ENCODE measurements at places on chromosomes 1 and 21.

GRCh38 chr1:161770250-161770649 is 4.1 kb downstream of the ATF6 start:
- no peak for DNase-seq

DNA sequence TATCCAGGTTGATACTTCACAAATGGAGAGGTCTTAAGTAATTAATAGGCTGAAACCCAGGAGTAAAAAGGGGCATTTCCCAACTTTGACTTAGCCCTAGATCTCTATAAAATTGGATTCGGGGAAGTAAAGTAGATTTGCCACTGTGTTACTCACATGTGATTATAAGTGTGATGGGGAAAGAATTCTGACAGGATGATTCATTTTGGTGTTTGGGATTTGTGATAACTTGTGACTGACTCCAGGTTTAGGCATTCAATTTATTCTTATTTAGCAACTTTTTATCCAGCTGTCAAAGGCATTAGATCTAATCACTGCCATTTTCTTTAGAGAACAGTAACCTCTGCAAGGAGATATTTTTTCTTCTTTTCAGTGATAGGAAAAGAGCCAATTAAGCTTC is 175.5 kb downstream of the ASTN1 start:
- no peak for DNase-seq

GRCh38 chr1:178724728-178725465 is at the start of gene RALGPS2:
TSS of gene RALGPS2 (plus strand) at chr1:178725244. CDS start at chr1:178776765, 51,521 bp downstream.
- peak; percentile 11 for DNase-seq

- peak; percentile 60 for DNase-seq
Measured at GRCh38 chr1:240190881-240191401, 99.3 kb downstream of the FMN2 start.

GRCh38 chr1:169106921-169107602 is 572 bp downstream of the ATP1B1 start:
- DNase-seq, result no peak

GRCh38 chr1:207565546-207566468 is 69.8 kb downstream of the CR1 start:
- no peak for DNase-seq

GRCh38 chr21:34907461-34908418 is 141.4 kb downstream of the RUNX1 start:
- DNase-seq, result no peak

- DNase-seq, result no peak
Measured at GRCh38 chr1:211182746-211183145, 48.8 kb upstream of the KCNH1 start.

- no peak for DNase-seq
Measured at GRCh38 chr1:72516826-72517225, 234.5 kb upstream of the NEGR1 start.

- no peak for DNase-seq
Measured at GRCh38 chr1:78475888-78476610, 14.7 kb upstream of the PTGFR start.

- DNase-seq, result no peak
Measured at GRCh38 chr1:8831340-8831739, 13.9 kb upstream of the RERE start.

DNA sequence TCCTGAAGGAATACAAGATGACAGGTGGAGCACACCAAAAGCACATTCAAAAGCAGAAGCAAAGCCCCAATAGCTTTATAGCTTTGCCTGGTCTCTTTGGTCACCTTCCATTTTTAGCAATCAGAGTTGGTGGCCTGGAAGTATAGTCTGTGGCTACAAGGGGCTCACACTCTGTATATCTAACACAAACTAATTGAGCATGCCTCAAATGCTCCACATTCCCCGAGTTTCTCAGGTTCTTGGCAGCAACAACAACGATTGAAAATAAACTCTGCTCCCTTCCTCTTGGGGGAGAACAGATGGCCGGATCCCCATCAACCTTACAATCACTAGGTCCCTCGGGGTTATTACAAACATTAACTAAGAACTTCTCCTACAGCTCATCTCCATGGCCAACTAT is 24.9 kb upstream of the TADA1 start:
- DNase-seq, result no peak

DNA sequence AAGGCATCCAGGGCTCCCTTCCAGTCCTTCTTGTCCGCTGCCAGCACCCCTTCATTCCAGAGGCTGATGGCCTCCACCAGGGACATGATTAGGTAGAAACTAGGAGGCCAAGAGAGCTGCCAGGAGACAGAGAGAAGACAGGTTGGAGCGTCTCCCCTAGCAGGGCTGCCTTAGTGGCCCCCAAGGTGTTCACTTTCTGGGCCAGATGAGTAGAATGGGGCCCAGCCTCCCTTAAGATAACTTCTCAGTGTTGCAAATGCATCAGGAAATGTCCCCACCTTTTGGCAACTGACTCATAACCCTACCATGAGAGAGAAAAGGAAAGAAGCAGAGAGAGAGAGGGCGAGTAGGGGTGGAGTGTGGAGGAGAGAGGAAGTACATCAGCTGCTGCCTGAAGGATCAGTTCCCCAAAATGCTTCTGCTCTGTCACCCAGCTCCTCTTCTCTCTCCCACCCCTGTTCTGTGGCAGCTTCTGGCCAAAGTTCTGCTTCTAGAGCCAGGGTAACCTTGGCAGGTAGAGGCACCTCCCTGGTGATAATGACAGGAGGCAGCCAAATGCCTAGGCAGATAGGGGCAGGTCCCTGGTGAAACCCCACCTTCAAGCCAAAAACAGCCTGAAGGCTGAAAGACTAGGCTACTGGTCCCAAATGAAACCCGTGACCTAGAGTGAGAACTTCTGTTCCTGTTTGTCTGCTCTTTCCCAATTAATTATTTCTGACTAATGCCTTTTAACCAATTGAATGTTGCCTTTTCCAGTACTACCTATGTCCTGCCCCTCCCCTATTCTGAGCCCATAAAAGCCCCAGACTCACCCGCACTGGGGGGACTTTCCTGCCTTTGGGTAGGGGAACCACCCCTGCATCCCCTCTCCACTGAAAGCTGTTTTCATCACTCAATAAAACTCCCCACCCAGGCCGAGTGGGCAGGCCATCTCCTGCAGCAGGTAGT is at the start of gene NCF2:
NCF2 (minus strand) TSS at position 216 of the 948 bp plus-strand sequence; CDS start at position 86, 130 bp downstream.
- no peak for DNase-seq

DNA sequence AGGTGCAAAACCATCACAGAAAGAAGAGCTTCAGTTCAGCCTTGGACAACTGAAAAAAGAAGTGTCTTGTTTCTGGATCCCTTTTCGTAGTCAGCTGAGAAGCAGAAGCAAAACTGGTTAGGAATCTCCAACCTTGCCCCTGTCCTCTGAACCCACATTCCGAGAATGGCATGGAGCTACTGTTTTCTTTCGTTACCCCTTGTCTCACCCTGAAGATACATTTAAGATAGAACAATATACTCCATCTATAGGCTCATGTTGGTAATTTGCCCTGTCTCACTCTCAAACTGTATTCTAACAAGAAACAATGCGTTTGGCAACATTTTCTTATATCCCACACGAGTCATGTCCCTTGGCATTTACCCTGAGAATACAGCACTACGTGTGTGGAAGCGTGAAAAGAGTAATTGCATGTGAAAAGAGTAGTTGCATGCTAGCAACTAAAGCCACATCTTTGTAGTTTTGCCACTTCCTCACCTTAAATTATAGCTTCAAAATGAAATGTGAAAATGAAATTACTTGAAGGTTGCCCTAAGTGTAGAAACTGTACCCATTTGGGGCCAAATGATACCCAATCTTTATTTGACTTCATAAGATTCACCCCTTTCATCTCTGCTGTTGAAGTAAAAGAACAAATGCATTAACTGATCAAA is 5.3 kb downstream of the SLAMF7 start:
- no peak for DNase-seq

- no peak for DNase-seq
Measured at GRCh38 chr1:151047591-151047924, at the start of gene C1orf56. TSS of gene C1orf56 (plus strand) at chr1:151047751. CDS start at chr1:151047848, 97 bp downstream.

DNA sequence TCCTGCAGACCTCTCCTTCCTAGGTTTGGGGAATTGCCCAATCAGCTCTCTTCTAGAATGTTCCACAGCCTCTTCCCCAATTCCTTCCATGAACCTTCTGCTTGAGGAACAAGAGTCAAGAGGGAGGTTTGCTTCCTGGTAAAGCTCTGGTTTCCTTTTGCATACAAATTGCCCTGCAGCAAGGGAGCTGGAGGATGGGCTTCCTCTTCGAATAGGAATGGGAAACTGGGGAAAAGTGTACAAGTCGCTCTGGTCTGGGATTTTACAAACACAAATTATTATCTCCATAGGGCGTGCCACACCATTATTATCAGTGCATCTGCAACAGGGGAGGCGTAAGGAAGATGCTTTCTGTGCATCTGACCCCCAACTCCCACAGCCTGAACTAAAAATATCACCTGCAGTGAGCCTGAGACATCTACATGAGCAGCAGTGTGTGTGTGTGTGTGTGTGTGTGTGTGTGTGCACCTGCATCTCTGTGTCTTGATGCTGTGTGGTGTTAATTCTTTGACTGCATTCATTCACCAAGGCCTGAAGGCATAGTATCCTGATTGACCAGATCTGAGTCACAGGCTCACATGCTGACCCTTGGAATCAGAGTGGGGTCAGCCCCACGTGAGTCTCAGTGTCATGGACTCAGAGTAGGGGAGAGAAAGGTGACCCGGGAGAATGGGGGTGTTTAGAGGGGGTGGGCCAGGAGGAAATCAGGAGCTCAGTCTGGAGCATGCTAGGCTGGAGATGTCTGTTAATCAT is 272.9 kb downstream of the KAZN start:
- no peak for DNase-seq

- no peak for DNase-seq
Measured at GRCh38 chr1:189350983-189351616, 1126.6 kb downstream of the BRINP3 start.

DNA sequence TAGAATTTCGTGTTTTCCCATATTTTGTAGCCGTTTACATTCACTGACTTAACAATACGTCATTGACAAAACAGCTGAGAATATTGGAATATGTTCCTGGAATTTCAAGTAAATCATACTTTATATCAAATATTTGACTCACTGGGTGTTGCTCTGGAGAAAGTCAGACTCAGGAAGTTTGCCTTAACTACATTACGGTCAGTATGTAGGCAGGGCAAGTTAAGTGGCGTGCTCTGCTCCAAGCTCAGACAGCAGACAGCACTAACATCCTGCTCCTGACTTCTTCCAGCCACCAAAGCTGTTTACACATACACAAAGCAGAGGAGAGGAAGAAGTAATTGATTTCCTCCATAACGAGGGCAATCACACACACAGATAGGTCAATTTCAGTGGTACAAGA is 414.6 kb downstream of the LRRIQ3 start:
- no peak for DNase-seq

DNA sequence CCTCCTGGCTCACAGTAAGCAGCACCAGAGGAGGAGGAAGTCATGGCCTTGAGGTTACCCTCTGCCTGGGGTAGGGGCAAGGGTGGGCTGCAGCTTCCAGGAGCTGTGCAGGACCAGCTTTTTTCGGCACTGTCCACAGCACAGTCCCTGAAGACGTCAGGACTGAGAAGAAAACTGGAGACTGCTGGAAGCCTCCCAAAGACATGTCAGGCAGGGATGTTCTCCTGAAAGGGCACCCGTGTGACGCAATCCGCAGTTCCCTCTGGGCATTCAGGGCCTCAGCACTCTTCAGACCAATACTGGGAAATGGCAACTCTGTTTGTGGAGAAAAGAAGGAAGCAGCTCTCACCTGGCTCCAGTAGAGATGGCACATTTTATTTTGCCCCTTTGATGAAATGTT is 64.8 kb upstream of the TENT5C start:
- no peak for DNase-seq

- DNase-seq, result peak; percentile 18
Measured at GRCh38 chr1:70034403-70034802, 171.0 kb downstream of the LRRC40 start.

GRCh38 chr1:27760426-27760825 is 12.6 kb upstream of the STX12 start:
- no peak for DNase-seq

DNA sequence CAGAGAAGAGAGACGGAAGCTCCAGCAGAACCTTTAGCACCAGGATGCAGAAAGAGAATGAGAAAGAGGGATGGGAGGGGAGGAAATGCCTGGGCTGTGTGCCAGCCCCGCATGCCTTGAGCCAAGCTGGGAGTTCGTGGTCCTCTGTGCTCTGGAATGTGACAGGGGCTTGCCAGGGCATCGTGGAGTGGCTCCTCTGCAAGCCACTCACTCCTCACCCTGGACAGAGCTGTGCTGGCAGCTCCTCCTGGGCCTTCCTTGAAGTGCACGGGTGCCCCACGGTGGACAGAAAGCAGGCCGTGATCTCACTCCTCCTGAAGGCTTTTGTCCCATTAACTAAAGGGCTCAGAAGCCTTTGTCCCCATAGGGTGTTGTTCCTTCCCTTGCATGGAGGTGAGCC is 34.8 kb upstream of the PRELP start:
- DNase-seq, result no peak

DNA sequence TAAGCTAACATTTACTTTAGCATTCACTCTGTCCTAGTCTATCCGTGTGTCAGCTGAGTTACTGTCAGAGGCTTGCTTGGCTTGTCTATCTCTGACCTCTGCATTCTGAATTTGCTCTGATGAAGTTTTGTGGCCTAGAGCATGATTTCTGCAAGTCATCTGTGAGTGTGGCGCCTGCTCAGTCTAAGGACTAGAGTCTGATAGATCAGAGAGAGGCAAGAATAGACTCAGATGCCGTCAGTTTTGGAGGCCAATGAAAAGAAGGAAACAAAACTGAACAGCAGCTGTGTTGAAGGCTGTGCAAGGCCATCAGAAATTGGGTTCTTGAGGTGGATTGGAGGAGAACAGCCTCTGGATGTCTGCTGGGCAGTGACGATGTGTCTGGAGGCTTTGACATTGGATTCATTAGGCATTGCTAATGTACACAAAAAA is 573.1 kb downstream of the USP25 start:
- no peak for DNase-seq
